ENCODE measurements at places on chromosomes 5 and 9. TPM values are rescaled to one million over a fixed set of nuclear protein-coding genes. Genes with fewer than 3 reads are reported as not detected.

GMCL2 gene
- total RNA-seq = not detected

NIM1K gene
- total RNA-seq = 2.3 TPM

ADAMTS16 gene
- total RNA-seq = not detected

DNA sequence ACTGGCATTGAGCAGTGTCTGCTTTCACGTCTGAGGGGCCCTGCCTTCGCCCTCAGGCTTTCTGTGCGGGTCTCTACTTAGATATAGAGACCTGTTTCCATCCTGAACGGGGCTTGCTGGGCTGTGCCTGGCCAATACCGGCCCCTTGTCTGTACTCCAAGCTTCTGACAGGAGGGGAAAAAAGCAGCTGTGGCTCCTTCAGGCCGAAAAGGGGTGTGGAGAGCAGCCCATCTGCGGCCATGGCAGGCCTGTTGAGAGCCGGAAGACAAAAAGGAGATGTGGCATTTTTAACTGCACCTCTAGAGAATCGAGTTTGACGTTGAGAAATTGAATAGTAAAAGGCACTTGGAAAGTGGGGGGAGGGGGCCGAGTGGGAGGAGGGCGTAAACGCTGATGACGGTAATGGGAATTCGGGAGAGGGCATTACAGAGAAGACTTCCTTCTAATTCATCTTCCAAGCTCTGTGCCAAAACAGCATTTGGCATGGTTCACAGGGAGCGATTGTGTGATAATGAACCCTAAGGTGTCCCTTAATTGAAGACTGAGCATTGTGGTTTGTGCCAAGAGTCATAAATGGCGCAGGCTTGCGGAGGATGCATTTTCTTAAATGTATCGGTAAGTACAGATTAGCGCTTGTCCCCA, 25.1 kb upstream of the PRDM12 start:
- no peak for DNase-seq

DNA sequence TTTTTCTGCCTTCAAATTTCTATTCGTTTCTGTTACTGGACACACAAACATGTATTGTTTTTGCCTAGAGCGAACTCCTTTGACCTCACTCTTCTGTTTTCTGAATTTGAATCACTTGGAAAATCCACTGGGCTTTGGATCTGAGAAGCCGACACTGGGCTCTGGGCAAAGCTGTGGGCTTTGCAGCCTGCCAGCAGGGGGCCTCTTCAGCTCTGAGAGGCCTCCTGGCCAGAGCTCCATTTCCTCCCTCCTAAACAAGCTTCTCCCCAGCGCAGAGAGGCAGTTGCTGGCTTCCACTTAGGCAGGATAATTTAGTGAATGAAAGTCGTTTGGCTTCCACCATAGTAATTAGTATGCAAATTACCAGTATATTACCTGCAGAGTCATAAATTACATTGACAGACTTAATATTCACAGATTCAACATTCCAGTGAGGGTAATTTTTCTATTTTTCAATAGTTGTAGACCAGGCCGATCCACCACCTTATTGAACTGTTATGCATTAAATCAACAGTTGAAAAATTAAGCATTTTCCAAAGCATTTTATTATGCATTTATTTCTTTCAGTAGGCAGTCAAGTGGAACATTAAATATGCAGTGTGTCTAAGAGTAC, 104.0 kb upstream of the ZNF366 start:
- peak; percentile 74 for DNase-seq

DNA sequence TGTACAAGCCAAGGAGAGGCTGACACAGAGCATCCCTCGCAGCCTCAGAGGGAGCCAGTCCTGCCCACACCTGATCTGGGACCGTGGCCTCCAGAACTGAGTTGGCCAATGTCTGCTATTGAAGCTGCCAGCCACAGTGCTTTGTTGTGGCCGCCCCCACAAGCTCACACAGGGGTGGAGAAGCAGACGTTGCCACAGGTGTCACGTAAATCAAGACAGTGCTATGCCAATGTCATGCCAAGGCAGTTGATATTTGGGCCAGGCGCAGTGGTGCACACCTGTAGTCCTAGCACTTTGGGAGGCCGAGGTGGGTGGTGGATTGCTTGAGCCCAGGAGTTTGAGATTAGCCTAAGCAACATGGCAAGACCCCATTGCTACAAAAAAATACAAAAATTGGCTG, 17.3 kb upstream of the TERT start:
- peak; percentile 42 for DNase-seq

DNA sequence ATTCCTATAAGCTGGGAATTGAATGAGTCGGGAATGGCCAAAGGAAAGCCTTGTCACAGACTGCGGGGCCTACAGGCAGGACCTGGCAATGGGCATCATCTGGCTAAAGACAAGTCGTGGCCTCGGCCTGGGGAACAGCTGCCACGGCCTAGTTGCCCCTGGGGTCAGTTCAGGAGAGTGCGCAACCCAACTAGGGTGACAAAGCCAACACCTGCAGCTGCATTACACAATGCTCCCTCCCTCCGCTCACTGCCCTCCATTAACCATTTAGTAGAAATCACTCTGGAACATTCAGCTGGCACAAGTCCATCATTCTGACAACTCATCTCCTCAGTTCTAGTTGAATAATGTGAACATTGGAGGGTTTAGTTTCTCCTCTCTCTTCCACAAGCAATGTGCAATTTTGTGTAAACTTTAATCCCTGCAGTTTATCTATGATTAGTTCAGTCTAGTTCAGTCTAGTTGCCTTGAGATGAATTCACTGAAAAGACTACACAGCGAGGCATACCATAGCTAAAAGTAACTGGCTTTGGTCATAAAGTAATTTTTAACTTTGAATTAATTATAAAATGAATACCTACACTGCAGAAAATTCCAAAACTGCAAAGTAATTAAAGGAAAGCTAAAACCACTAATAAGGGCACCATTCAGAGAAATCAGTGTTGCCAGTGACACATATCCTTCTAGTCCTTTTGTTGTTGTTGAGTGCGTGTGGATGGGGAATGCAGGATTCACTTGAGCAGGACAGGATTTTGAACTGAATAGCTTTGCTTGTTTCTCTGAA, 5.1 kb downstream of the GLDC start:
- DNase-seq = no peak

DNA sequence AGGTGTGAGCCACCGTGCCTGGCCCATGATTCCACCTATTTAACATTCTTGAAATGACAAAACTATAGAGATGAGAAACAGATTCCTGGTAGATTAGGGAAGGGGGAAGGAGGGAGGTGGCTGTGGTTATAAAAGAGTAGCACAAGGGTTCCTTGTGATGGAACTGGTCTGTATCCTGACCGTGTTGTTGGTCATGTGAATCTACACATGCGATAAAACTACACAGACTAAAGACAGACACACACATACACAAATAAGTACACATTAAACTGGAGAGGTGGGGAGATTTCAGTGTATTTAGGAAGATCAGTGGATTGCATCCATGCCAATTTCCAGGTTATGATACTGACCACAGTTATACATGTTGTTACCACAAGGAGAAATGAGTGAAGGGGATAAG, 60.9 kb downstream of the RNF130 start:
- DNase-seq = no peak
